Suppressor macrophage treated with lipopolysaccharide for 4 hours (primary cell): ENCODE measurements at places on chromosomes 2 and 18.

- DNase-seq: no peak
Measured at GRCh38 chr2:224333726-224334482, 68.0 kb downstream of the FAM124B start.

DNA sequence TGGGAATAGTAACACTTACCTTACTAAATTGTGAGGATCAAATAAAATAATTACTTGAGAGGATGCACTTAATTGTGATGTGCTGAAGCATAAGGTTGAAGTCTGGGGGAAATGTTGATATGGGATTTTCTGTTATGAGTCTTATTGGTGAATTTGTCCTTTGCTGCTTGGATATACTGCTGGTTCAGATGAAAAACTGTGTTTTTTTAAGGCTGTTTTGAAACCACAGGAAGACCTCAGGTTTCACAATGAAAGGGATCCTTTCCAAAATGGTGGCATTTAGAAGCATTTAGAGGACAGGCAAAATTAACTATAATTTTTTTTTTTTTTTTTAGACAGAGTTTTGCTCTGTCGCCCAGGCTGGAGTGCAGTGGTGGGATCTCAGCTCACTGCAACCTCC lies 34.9 kb downstream of the SPATS2L start:
- no peak for DNase-seq

DNA sequence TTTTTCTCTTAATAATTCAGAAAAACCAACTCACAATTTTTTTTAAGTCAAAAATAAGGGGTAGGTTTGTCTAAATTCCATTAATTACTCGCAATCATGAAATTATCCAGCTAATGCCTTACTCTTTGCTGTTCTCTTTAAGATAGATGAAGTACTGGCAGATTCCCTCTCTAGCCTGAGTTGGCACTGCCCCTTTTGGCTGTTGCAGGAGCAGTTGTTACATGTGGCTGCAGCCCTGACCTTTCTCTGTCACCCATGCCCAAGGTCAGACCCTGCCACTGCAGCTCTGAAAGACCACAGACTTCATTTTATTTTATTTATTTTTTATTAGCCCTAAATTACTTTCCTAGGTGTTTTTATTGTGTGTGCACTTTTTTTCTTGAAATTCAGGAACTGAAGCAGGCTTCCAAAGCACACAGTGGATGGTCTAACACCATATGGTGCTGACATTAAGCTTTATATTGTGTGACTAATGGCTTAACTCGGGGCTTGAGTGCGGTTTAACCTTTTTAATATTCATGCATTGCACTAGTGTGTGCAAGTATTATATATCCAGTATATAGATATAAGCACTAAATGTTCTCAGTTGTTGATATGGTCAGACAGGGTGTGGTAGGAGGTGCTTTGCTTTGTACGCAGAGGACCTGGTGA lies 313.0 kb downstream of the CDH2 start:
- DNase-seq: no peak

DNA sequence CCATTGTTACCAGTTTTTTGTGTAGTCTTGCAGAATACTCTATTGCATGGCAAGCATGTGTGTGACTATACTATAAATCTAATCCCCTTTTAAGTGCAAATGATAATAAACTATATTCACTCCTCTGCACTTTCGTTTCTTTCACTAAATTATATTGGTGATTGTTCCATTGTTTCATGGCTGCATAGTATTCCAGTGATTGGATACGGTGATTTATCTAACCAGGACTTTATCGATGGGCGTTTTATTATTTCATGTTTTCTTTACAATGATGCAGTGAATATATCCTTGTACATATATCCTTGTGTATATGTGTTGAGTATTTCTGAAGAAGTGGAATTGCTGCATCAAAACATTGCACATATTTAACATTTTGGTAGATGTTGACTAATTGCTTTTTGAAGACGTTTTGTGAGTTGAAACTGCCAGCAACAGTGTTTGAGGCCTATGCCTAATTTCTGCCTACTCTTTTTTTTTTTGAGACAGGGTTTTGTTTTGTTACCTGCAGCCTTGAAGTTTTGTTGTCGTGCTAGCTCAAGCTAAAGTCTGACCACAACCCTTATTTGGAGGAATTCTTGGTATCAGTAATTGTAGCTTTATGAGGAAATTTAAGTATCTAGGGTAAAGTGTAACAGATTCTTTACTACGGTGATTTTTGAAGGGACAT lies 2.7 kb downstream of the MIB1 start:
- DNase-seq: no peak

GRCh38 chr2:117918608-117919007 lies 95.3 kb downstream of the CCDC93 start:
- DNase-seq: no peak

DNA sequence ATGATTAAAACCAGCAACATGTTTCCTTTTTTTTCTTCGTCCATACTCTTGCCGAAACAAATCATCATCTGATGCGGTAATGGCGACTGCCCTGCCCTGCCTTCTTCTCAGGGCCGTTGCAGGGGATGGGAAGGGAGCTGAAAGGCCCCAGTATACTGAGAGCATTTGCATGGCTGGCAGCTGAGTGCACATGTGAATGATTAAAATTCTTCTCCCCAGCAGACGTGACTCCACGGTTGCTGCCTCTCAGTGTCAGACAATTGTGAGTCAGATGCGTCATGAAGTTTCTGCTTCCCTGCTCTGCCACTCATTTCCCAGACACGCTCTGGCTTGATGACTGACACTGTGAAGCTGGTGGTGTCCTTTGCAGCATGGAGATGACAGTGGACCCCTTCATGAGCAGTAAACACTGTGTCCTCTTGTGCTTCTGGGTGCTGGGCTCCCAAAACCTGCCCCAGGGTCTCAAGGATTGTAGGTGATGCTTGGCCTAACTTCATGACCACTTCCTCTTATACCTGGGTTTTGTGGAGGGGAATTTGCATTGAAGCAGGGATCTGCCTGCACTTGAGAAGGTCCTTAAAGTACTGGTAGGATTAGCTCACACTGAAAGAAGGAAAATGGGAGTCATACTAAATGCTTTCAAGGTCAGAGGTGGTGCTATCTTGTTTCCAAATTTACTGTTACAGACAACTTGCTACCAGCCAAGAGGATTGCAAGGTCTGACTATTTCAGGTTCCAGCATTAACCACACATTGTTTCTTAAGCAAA lies 222.5 kb upstream of the COPS8 start:
- peak; percentile 55 for DNase-seq

DNA sequence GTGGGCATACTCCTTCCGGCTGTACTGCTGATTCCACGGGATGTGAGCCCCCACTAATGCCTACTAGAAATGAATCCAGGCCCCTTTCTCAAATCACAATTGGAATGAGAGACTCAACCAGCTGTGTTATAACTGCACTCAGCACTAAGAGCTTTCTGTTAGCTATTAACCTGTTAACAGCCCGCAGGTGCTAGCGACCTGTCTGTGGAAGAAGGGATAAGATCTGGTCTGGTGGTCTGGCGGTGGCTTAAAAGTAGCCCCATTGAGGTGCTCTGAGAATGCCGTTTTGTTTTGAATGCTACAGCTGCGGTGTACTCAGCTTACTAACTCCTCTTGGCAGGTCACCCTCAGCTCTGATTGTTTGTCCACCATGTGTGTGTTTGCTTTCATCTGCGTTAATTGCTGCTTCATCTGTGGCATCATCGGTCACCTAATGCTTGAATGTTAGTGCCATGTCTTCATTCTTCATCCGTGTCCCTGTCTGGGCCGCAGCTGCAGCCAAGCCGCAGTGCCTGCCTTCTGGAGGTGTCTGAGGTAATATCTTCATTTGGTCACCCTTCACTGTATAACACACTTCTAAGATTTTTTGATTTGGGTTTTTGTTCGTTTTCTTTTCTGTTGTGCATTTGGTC lies 16.3 kb downstream of the RAB12 start:
- no peak for DNase-seq

- no peak for DNase-seq
Measured at GRCh38 chr2:174331595-174332216, 3.0 kb upstream of the SP9 start.

DNA sequence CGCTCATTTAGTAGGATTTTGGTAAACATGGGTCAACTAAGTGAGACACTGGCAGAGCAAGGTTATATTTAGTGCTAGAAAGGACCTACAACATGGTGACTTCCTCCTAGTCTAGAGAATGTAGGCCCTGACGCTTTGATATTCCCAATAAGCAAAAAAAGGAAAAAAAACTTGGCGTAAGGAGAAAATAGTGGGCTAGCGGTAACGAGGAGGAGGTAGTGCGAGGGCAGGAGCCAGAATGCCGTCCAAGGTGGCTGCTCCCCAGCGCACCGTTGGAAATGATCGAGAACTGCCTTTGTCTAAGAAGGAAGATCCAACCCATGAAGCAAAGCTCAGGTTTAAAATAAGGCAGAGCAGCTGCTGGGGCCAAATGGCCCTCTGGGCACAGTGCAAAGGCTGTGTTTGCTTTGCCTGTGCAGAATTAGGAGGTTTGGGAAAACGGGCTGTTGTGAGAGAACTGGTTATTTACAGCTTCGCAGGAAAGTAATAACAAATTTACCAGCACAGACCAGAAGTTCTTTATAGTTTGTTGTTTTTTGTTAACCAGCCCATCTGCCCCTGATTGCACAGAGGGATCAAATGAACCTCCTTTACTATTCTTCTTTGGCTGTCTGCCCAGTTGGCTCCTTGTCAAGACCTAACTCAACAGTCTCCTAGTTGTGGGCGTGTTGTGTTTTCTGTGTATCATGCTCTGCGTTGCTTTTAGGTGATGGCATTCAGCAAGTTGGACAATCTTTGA lies 86.6 kb downstream of the ITGB1BP1 start:
- DNase-seq: no peak

DNA sequence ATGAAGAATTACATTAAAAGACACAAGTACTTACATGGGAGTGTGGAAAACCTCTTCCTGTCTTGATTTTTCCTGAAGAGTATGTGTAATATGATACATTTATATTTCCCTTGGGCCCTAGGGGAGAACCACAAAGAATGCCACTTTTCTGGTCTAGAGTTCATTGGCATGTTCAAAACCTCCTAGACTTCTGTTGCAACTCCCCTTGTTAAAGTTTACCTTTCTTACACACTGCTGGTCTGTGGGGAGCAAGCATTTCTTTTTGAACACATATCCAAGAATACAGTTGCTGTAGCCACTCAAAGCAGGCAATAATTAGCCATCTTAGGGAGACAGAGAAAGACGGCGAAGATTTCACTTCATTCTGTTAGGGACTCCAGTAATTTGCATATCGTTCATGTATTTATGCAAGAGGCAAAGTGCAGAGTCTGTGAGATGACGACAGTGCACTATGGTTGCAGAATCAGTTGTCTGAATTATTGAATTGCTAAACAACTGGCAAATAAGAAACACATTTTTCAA lies 103.5 kb downstream of the NOL4 start:
- DNase-seq: no peak

DNA sequence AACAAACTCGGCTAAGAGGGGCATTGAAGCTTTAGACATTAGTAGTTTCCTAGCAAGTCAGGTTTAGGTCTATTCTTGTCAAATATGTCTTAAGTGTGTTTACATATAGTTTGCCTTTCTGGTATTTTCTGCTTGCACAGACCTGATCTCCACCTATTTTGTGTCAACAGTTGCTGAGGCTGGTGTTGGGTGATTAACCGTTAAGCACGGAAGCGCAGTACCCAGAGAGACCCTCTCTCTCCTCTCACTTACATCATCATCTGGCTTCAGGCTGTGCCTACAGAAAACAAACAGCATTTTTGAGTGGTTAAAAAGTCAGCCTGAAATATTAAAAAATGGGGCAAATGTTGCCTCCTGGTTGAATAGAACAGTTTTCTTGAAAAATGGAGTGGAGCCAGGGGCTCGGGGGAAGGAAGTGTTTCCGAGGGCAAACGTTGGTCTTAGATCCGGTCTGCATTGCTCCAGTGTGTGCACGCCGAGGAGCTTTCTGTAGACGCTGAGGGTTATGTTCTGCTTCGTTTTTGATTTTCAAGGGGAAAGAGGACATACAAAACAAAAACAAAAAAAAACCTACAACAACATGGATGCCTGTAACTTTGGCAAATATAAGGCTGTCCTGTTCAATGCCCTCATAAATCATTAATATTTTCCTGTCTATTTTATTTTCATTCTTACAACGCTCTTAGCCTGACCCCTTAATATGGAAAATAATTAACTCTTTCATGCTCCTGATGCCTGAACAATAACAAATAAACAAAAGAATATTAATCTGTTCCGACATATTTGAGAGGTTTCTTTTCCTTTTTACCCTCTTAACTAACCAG lies 120.8 kb downstream of the MEIS1 start:
- no peak for DNase-seq

DNA sequence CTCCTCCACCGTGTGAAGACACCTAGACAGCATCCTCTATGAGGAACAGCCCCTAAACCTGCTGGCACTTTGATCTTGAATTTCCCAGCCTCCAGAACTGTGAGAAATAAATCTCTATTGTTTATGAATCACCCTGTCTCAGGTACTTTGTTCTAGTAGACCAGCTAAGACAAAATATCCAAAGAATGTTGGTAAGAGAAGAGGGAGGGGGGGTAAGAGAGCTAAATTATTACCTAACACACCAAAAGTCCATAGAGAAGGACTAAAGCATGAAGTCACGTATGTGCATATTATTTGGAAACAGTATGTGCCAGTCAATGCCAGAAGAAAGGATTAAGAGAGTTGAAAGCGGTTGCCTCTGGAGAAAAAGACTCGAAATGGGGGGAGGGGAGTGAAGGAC lies 211.0 kb downstream of the SP3 start:
- DNase-seq: no peak

DNA sequence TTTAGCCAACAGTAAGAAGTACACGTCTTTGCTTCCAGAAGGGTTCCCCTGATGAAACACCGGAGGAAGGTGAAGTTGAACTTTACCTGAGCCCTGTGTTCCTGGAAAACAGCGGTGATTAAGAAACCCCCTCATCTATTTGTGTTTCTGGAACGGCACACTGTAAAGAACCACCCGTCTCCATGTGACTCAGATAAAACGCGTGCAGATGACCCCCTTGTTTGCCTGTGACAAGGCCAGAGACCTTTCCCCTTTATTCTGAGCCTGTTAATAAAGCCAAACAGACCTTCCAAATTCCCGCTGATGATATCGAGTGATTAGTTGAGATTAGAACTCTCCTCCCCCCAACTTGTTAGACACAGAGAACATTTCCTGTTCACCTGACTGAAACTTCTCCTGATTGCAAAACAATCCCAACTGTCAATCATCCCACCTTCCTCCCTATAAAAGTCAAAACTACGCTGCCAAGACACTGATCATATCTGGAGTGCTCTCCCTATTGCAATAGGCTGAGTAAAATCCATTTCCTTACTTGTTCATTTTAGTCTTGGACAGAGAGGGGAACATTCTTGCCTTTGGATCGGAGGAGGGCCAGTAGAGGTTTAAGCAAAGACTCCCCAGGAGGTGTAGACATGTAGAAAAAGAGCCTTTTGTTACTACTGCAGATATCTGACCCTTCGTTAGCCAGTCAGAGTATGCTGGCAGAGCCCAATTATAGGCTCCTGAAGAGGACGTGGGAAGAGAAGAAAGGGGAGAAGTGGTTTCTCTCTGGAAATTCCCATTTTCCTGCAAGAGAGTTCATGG lies 914 bp upstream of the IWS1 start:
- DNase-seq: no peak

DNA sequence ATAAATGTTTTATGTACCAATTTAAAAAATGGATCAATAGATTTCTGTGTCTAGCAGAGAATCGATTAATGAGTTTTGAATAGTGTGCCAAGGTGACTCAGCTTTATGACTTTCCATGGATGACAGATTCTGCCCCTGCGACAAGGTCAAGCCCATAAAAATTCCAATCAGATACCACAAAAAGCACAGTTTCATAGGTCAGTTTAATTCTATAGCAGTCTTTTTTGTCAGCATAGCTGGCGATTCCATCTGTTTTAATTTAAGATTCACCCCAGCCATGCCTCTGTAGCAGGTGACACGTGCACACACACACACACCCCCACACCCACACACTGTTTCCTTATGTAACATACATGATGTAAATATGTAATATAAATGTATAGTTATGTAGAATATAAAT lies 28.9 kb downstream of the RAB31 start:
- DNase-seq: no peak
